Body of pancreas (tissue), 4 donors: ENCODE measurements at places on chromosomes 12 and 14. TPM values are rescaled to one million over a fixed set of nuclear protein-coding genes. Genes with fewer than 3 reads are reported as not detected.

The INHBC gene
- total RNA-seq: not detected

The GDF3 gene
- total RNA-seq: not detected

The CRIP1 gene
- total RNA-seq: 5.4 TPM

The KLHL33 gene
- total RNA-seq: 0.26 TPM

The SYNDIG1L gene
- not detected for total RNA-seq

The FKBP4 gene
- total RNA-seq: 29.0 TPM

The WNT1 gene
- not detected for total RNA-seq

The FOXN4 gene
- not detected for total RNA-seq

The KCNK13 gene
- not detected for total RNA-seq

The KCTD10 gene
- total RNA-seq: 28.3 TPM

GRCh38 chr12:118979763-118980406 is 1.5 kb upstream of the SRRM4 start:
- peak; percentile 52 for DNase-seq
- H3K27me3 ChIP-seq: peaks cover 22% of the 10 kb centered on the region
- no peak overlapping the region for H3K27ac ChIP-seq
- no peak overlapping the region for H3K4me3 ChIP-seq

DNA sequence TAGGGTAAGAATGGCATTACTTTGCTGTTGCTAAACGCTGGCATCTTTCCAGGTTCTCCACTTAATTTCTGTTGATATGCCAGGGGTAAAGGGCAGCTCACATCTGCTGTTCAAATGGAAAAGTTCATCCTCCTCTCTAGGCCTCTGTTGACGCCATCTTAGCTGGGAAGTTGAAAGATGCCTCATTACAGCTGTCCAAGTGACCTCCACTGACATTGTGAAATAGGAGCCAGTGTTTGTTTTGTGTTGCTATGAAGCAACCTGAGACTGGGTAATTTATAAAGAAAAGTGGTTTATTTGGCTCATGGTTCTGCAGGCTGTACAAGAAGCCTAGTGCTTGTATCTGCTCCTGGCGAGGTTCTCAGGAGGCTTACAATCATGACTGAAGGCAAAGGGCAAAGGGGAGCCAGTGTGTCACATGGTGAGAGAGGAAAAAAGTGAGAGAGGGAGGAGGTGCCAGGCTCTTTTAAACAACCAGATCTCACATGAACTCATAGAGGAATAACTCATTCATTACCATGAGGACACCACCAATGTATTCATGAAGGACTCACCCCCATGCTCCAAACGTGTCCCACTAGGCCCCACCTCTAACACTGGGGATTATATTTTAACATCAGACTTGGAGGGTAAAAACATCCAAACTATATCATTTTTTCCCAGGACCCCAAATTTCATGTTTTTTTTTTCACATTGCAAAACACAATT is 3.2 kb upstream of the ADAM21 start:
- H3K4me3 ChIP-seq: no peak overlapping the region
- no peaks in the 10 kb centered on the region for H3K4me1 ChIP-seq
- no peaks in the 10 kb centered on the region for H3K27me3 ChIP-seq
- H3K27ac ChIP-seq: no peak overlapping the region

DNA sequence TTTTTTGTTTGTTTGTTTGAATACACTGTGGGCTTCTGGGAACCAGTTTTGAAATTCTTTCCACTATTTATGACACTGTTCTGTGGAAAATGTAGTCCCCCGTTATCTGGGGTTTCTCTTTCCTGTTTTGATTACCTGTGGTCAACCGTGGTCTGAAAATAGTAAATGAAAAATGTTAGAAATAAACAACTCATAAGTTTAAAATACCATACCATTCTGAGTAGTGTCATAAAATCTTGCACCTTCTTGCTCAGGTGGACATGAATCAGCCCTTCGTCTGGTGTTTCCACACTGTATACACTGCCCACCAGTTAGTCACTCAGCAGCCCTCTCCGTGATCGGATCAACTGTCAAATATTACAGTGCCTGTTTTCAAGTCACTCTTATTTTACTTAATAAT is 5.1 kb upstream of the PAPOLA start:
- no peaks in the 10 kb centered on the region for H3K27me3 ChIP-seq
- H3K4me1 ChIP-seq: peaks cover 7% of the 10 kb centered on the region
- DNase-seq: no peak
- no peaks in the 10 kb centered on the region for H3K36me3 ChIP-seq
- H3K4me3 ChIP-seq: no peak overlapping the region
- H3K27ac ChIP-seq: no peak overlapping the region

- DNase-seq: no peak
- no peaks in the 10 kb centered on the region for H3K4me1 ChIP-seq
- peaks cover 18% of the 10 kb centered on the region for H3K36me3 ChIP-seq
- H3K4me3 ChIP-seq: no peak overlapping the region
- H3K27me3 ChIP-seq: no peaks in the 10 kb centered on the region
Observed at GRCh38 chr12:101372431-101372830, 35.1 kb downstream of the ARL1 start.

DNA sequence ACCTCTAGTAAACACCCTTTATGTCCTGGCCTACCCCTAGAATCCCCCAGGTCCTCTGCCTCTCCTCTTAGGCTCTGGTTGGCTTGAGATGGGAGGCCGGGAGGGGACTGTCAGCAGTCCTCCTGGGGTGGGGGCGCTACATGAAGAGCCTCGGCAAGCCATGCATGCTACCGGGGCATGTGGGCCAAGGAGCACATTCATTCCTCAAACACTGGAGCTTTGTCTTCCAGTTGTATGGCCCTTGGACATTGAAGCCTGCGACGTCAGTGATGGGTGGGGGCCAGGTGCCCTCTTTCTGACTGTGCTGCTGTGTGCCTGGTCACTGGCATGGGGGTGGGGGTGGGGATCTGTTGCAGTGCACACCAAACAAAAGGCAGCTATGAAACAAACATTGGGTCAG is 15.8 kb upstream of the CELA1 start:
- no peak for DNase-seq
- H3K27me3 ChIP-seq: no peaks in the 10 kb centered on the region
- no peak overlapping the region for H3K27ac ChIP-seq
- no peak overlapping the region for H3K4me3 ChIP-seq
- H3K36me3 ChIP-seq: no peaks in the 10 kb centered on the region

DNA sequence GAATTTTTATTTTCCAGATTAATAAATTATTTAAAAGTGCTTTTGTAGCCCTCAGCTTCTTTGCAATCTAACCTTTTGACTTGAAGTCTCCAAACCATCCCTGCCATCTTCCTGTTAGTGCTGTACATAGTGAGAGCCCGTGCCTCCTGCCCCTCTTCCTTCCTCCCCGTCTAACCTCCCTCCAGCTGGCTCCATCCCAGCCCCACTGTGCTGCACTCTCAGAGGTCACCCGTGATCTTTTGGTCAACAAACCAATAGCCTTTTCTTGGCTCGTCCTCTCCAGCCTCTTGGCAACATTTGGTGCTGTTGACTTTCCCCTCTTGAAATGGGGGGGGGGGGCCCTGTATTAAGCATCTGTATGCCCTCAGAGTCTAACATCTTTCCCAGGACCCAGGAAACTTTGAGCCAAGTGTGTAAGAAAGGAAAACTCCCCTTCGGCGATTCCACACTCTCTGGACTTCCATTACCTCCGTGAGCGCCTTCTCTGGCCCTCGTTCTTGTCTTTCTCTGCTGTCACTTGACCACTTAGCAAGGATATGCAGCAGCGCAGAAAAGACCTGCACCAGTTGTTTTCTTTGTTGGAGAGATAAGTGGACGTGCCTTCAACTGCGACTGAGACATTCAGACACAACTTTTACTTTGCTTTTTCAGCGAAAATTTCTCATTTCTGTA is 44.1 kb downstream of the FBXW8 start:
- DNase-seq: peak; percentile 25
- H3K36me3 ChIP-seq: peaks cover under 1% of the 10 kb centered on the region
- no peaks in the 10 kb centered on the region for H3K27me3 ChIP-seq
- peak overlapping the region; percentile 7 for H3K27ac ChIP-seq
- peaks cover 10% of the 10 kb centered on the region for H3K4me1 ChIP-seq

DNA sequence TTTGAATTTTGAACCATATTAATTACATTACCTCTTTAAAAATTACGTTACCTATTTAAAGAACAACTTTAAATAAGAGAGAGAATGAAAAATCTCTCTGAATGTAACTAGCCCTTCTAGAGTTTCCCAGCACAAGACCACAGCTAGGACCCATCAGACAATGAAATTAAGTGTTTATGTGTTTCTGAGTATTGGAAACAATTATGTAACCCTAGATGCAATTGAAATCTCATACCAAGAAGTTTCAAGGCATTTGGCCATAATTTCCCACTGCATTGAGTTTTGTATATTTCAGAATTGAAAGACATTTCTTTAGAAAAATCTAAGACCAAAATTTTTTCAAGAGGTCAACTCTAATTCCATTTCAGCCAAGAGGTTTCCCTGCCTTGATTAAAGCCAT is 47.1 kb downstream of the SERPINA3 start:
- peaks cover 7% of the 10 kb centered on the region for H3K4me1 ChIP-seq
- no peaks in the 10 kb centered on the region for H3K36me3 ChIP-seq
- DNase-seq: no peak
- H3K27ac ChIP-seq: no peak overlapping the region
- no peaks in the 10 kb centered on the region for H3K27me3 ChIP-seq

GRCh38 chr14:103770902-103771301 is 55.3 kb downstream of the ZFYVE21 start:
- H3K27ac ChIP-seq: no peak overlapping the region
- no peaks in the 10 kb centered on the region for H3K36me3 ChIP-seq
- no peaks in the 10 kb centered on the region for H3K27me3 ChIP-seq
- no peaks in the 10 kb centered on the region for H3K4me1 ChIP-seq
- DNase-seq: no peak

- H3K4me1 ChIP-seq: no peaks in the 10 kb centered on the region
- H3K36me3 ChIP-seq: peaks cover 16% of the 10 kb centered on the region
- no peak overlapping the region for H3K4me3 ChIP-seq
- no peaks in the 10 kb centered on the region for H3K27me3 ChIP-seq
- H3K27ac ChIP-seq: no peak overlapping the region
- no peak for DNase-seq
Observed at GRCh38 chr14:50475460-50475859, 56.9 kb downstream of the MAP4K5 start.

- no peaks in the 10 kb centered on the region for H3K27me3 ChIP-seq
- no peak overlapping the region for H3K27ac ChIP-seq
- no peak for DNase-seq
- no peaks in the 10 kb centered on the region for H3K36me3 ChIP-seq
Observed at GRCh38 chr12:94795044-94795443, 144.7 kb upstream of the TMCC3 start.

DNA sequence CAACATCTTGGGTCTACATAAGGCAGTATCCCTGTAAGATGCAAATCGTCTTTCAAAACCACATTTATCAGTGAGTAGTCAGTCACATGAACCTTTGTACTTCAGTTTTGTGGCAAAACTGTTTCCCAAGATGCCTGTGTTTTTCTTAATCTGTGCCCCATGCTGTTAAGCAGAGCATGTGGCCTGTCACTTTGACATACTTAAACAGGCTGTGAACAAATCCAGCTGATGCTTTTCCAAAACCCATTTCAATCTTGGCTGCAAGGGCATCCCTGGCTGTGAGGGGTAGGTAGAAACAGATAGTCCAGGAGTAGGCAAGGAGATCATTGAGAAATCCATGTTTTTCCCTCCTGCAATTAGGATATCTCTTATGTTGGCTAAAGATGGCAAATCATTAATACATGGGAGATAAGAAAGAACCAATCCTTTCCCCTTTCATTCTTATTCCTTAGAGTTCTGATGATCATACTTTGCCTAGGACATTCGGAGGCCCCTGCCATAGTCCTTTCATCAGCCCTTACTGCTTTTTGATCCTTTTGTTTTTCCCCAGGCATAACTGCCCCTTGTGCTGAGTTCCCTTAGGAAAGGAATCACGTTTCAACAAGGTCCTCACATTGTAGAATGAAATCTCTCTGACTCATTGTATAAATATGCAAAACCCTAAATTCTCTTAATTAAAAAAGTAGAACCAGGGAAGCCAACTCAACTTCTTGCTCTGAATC is 121.1 kb upstream of the EEA1 start:
- H3K4me3 ChIP-seq: no peak overlapping the region
- H3K4me1 ChIP-seq: no peaks in the 10 kb centered on the region
- DNase-seq: no peak

- no peaks in the 10 kb centered on the region for H3K36me3 ChIP-seq
- H3K4me3 ChIP-seq: no peak overlapping the region
- H3K4me1 ChIP-seq: no peaks in the 10 kb centered on the region
- no peak for DNase-seq
- H3K27ac ChIP-seq: no peak overlapping the region
Observed at GRCh38 chr14:68695326-68695768, 97.5 kb downstream of the ZFP36L1 start.

- H3K27ac ChIP-seq: no peak overlapping the region
- H3K4me1 ChIP-seq: no peaks in the 10 kb centered on the region
- no peaks in the 10 kb centered on the region for H3K27me3 ChIP-seq
- no peak for DNase-seq
Observed at GRCh38 chr14:33671556-33671955, 279.3 kb downstream of the EGLN3 start.

DNA sequence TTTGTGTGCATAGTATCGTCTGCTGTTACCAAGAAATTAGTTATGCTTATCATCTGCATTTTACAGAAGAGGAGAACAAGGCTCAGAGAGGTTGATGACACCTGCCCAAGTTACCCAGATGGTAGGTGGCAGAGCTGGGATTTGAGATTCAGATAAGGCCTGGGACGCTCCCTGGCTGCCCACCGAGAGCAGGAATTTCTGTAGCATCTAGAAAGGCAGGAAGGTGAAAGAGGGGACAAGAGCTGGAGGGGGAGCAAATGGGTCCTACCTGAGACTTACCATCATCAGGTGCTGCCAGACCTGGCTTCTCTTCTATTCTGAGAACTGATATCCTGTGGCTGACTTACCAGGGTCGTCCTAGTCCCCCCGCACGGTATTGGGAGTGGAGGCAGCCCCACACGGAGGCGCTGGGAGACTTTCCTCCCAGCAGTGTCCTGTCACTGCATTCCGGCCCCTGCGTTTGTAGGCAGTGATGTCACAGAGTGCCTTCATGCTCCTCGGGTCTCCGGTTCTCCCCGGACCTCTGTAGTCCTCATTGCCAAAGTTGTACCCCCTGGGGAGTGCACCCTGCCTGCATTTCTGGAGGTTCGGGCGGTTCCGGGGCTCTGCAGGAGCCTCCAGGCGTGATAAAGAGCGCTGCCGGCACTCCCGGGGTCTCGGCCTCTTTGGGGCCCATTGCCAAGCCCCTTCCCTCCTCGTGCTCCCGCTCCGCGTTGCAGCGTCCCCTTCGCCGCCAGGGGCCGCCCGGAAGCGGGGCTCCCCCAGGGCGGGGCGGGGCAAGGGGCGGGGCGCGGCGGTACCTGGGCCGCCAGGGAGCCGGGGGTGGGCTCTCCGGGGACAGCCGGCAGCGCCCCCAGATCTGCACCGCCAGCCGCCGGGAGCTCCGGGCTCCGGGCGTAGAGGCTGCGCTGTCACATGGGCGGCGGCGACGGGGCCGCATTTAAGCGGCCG is at the start of gene CABP1:
Gene CABP1, plus strand, starts transcription at position 856 of the 951 bp plus-strand sequence. Its CDS starts 60 bp downstream, at position 916.
- no peak within 1 kb of the TSS for H3K4me3 ChIP-seq
- no peak within 1 kb of the TSS for H3K27ac ChIP-seq
